CD4-positive, alpha-beta T cell treated with Interleukin-12 subunit alpha and Interleukin-12 subunit beta, for 1 hour (primary cell): ENCODE measurements at places on chromosomes 13 and 19.

GRCh38 chr13:77351315-77351714 is 24.4 kb upstream of the MYCBP2 start:
- no peak for DNase-seq

GRCh38 chr19:15402411-15403150 is 16.2 kb downstream of the AKAP8L start:
- DNase-seq: no peak

- peak; percentile 90 for DNase-seq
These were observed 744 bp upstream of the POU2F2 start for GRCh38 chr19:42132851-42133528.

GRCh38 chr13:47216176-47216822 is 319.4 kb upstream of the HTR2A start:
- no peak for DNase-seq

DNA sequence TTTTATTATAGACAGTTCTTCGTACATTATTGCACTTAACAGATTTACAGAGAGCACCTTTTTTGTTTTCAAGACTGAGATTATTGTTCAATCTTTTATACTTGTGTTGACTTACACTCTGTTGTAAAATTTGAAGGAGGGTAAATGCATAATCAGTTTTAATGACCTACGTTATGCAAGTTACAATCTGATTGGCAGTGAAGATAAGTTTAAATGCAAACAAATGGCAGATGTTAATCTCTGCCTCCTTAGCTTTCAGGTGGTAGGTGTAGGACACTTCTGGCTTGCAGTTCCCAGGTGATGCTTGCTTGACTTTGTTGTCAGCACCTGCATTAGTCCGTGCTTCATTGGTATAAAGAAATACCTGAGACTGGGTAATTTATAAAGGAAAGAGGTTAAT is 424.9 kb downstream of the FGF9 start:
- DNase-seq: no peak

DNA sequence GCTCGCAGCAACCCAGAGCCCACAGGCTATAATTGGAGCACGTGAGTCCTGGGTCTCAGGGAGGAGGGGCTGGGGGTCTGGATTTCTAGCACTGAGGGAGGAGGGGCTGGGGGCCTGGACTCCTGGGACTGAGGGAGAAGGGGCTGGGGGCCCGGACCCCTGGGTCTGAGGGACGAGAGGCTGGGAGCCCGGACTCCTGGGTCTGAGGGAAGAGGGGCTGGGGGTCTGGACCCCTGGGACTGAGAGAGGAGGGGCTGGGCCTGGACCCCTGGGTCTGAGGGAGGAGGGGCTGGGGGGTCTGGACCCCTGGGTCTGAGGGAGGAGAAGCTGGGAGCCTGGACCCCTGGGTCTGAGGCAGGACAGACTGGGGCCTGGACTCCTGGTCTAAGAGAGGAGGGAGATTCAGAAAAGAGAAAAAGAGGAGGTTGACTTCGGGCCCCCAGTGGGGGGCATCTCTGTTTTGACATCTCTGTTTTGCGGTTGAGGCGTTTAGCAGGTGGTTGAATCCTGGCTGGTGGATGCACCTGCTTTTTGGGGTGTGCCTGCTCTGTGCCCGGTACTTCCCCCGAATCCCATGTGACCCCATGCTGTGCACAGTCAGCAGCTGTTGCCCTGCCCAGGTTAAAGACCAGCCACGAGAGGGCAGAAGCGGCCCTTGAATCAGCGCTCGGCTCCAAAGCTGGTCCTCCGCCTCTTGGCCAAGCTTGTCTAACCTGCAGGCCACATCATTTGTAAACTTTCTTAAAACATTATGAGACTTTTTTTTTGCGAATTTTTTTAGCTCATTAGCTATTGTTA is 10.5 kb downstream of the PVR start:
- DNase-seq: peak; percentile 78

DNA sequence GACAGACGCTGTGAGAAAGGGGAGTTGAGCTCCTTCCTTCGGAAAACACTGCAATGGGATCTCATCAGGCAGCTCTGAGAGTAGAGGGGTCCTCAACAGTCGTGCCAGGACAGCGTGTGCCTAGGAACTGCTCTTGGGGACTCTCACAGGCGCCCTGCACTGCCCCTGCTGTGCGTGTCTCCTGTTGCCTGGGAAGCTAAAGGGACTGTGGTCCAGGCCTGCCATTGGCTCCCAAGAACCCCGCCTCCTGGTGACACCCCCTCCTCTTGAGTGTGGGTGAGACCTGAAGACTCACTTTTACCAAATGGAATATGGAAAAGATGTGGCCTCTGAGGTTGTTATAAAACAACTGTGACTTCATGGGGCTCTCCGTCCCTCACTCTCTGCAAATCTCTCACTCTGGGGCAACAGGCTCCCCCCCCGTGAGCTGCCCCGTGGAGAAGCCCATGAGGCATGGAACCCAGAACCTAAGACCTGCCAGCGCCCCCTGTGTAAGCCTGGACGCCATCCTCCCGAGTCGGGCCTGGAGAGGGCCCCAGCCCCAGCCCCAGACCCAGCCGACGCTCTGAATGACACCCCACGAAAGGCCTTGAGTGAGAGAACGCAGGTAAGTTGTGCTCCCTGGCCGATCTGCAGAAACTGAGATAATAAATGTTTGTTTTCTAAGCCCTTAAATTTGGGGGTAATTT is 302.7 kb downstream of the FGF9 start:
- DNase-seq: no peak

- no peak for DNase-seq
These were observed 8.1 kb downstream of the MRPS31 start for GRCh38 chr13:40762849-40763248.

DNA sequence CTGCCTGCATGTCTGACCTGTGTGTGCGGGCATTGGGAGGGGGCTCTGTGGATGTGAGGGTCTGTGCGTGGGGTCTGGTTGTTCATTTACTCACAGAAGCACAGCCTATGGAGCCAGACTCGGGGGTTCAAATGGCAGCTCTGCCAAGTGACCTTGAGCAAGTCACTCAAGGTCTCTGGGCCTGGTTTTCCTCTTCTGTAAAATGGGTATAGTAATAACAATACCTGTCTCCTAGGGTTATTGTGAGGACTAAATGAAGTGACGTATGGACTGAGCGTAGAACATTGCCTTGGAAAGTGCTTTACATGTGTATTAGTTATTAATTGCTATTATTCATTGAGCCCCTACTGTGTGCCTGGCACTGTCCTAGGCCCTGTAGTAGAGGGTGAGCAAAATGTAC is 24.4 kb downstream of the CKM start:
- DNase-seq: no peak

GRCh38 chr19:2099054-2099501 is 2.4 kb downstream of the IZUMO4 start:
- no peak for DNase-seq

GRCh38 chr19:6067975-6068374 is 42.3 kb downstream of the RFX2 start:
- no peak for DNase-seq

- no peak for DNase-seq
These were observed 75.5 kb downstream of the DPRX start for GRCh38 chr19:53707278-53707677.

- no peak for DNase-seq
These were observed 49.8 kb downstream of the CBY2 start for GRCh38 chr13:45751885-45752284.

- no peak for DNase-seq
These were observed 1.5 kb upstream of the TRPC4 start for GRCh38 chr13:37870895-37871550.

GRCh38 chr13:41231025-41231677 is 32.2 kb downstream of the MTRF1 start:
- no peak for DNase-seq
